Psoas muscle (tissue), 8 donors: ENCODE measurements at places on chromosomes 16 and 17. TPM values are rescaled to one million over a fixed set of nuclear protein-coding genes. Genes with fewer than 3 reads are reported as not detected.

The EME1 gene
- polyA plus RNA-seq, result 0.39 TPM

- no peak overlapping the region for H3K27ac ChIP-seq
- H3K36me3 ChIP-seq, result no peaks in the 10 kb centered on the region
- DNase-seq, result peak; percentile 36
- no peaks in the 10 kb centered on the region for H3K4me1 ChIP-seq
These were observed 77.0 kb downstream of the MYH13 start for GRCh38 chr17:10295728-10296343.

DNA sequence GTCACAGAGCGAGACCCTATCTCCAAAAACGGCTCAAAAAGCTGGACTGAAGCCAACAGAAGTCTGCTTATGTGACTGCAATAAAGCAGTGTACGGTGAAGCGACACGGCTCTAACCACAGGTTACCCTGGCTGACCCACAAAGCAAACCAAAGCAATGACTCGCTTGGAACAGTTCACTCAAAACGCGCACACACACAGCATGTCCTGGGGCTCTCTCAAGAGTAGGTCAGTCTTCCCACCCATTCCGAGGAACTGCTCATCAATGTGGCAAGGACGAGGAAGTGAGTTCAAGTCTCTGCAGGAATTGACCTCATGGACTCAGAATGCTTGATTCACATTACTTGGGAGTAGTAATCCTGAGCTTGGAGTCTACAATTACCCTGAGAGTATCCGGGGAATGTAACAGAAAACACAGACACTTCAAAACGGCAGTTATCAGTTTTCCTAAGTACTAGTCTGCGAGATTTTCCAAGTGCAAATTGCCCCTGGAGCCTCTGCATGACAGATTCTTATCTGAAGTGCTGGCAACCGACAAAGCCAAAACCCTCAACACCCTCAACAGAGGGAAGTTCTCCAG lies 25.4 kb downstream of the PELP1 start:
- H3K4me1 ChIP-seq, result no peaks in the 10 kb centered on the region
- peaks cover 95% of the 10 kb centered on the region for H3K36me3 ChIP-seq
- H3K27me3 ChIP-seq, result no peaks in the 10 kb centered on the region
- H3K4me3 ChIP-seq, result no peak overlapping the region

- H3K36me3 ChIP-seq, result no peaks in the 10 kb centered on the region
- DNase-seq, result no peak
- H3K4me1 ChIP-seq, result no peaks in the 10 kb centered on the region
- H3K27me3 ChIP-seq, result peaks cover 8% of the 10 kb centered on the region
- no peak overlapping the region for H3K27ac ChIP-seq
These were observed 10.4 kb downstream of the CHD9NB start for GRCh38 chr16:53042235-53042701.

DNA sequence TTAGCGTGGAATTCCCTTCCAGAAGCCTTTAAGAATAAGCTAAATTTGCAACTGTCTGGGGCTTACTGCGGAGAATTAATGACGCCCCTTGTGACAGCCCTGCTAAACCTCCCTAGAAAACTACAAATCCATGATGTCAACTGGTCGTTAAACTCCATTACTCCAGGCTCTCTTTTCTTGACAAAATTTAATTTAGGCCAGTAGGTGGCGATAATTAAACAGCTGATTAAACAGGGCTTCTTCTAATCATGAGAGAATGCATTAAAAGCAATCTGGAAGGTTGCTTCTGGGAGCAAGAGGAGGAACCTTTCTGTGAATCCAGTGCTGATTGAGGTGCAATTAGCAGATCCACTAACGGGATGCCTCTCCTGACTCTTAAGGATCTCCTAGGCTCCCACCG lies 8.1 kb upstream of the NLRP1 start:
- no peak overlapping the region for H3K4me3 ChIP-seq
- no peaks in the 10 kb centered on the region for H3K4me1 ChIP-seq
- no peaks in the 10 kb centered on the region for H3K36me3 ChIP-seq
- H3K27me3 ChIP-seq, result no peaks in the 10 kb centered on the region

DNA sequence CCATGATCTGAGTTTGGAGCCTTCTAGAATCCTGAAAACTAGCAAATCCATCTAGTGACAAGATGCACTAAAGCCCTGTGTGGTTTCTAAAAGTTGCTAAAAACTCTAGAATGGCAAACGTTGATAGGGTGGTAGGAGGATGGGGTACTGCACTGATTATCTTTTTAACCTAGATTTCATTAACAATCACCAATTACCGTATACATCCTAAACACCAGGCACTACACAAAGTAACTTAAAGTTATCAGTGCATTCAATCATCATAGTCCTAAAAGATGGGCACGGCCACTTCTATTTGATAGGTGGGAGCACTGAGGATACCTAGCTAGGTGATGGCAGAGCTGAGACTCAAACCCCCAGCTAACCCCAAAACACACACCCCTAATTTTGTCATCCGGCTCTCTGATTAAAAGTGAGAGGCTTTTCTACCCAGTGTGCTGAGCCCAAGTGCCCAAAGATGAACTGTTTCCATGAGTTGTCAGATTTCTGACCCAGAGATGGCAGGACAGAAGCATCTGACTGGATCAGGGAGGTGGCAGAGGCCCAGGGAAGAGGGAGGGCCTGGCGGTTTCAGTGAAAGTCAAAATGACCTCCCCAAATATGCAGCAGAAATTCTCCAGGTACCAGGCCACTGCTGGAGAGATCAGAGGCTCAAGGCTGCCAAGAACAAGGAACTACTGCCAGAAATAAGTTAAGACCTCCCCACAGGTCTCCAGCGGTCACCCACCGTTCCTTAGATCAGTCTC lies 396.8 kb downstream of the SOX9 start:
- H3K27ac ChIP-seq, result no peak overlapping the region
- DNase-seq, result no peak
- H3K4me1 ChIP-seq, result no peaks in the 10 kb centered on the region

- no peak overlapping the region for H3K4me3 ChIP-seq
- H3K4me1 ChIP-seq, result no peaks in the 10 kb centered on the region
- peaks cover 15% of the 10 kb centered on the region for H3K36me3 ChIP-seq
These were observed 13.7 kb downstream of the C16orf95 start for GRCh38 chr16:87303431-87303930.

DNA sequence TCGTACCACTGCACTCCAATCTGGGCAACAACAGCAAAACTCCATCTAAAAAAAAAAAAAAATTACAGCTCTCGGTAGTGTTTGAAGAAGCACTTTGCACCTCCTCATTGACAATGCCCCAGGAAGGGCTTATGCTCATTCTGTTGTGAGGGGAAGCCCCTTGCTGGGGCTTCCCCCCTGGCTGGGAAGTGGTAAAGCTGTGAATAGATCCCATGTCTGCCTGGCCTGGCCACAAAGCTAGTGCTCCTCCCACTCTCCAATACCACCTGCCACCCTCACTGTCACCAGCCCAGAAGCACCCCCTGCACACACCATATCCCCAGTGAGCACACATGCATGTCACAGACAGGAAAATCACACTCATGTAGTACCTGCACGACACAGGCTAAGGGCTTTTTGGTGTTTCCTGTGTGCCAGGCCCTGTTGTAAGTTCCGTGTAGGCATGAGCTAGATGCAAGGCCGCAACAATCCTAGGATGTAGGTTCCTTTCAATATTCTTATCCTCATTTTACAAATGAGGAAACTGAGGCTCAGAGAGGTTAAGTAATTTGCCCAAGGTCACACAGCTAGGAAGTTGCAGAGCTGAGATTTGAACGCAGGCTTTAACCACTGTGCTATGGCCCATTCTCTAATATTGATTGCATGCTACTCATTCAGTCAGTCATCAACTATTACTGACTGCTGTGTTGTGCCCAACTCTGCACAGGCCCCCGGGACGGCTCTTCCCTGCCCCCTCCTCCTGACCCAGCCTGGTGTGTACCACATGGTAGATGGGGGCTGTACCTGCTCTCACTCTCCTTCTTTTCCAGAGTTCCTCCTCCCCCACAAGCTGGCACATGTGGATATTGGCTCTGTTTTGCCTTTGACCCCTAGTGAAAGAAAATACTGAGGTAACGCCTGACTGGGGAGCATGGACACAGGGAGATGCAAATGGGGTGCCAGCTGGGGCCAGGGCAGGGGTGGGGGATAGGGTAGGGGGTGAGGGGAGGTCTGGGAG lies 11.9 kb upstream of the COL1A1 start:
- H3K4me3 ChIP-seq, result no peak overlapping the region
- no peak for DNase-seq

DNA sequence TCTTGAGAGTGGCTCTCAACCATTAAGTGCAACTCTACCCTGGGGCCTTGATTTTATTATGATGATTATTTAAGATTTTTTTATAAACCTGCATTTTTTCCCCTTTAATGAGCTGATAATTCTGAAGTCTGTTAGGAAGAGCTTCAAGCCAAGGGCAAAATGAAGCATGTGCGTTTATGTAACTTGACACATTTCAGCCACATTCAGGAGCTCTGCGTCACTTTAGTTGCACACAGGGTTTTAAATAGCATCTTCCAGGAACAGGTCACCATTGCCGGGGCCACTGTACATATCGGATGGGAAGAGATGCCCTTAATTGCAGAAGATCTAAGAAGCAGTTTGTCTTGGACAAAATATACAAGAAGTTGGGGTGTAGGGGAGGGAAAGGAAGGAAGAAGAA lies 89.6 kb downstream of the BMERB1 start:
- peak overlapping the region; percentile 74 for H3K27ac ChIP-seq
- DNase-seq, result no peak
- no peaks in the 10 kb centered on the region for H3K27me3 ChIP-seq
- H3K36me3 ChIP-seq, result no peaks in the 10 kb centered on the region
- no peak overlapping the region for H3K4me3 ChIP-seq
- H3K4me1 ChIP-seq, result peaks cover 30% of the 10 kb centered on the region

GRCh38 chr16:19295393-19295792 lies 9.9 kb downstream of the CLEC19A start:
- H3K4me1 ChIP-seq, result no peaks in the 10 kb centered on the region
- no peaks in the 10 kb centered on the region for H3K27me3 ChIP-seq
- no peak for DNase-seq
- no peaks in the 10 kb centered on the region for H3K36me3 ChIP-seq
- no peak overlapping the region for H3K27ac ChIP-seq

DNA sequence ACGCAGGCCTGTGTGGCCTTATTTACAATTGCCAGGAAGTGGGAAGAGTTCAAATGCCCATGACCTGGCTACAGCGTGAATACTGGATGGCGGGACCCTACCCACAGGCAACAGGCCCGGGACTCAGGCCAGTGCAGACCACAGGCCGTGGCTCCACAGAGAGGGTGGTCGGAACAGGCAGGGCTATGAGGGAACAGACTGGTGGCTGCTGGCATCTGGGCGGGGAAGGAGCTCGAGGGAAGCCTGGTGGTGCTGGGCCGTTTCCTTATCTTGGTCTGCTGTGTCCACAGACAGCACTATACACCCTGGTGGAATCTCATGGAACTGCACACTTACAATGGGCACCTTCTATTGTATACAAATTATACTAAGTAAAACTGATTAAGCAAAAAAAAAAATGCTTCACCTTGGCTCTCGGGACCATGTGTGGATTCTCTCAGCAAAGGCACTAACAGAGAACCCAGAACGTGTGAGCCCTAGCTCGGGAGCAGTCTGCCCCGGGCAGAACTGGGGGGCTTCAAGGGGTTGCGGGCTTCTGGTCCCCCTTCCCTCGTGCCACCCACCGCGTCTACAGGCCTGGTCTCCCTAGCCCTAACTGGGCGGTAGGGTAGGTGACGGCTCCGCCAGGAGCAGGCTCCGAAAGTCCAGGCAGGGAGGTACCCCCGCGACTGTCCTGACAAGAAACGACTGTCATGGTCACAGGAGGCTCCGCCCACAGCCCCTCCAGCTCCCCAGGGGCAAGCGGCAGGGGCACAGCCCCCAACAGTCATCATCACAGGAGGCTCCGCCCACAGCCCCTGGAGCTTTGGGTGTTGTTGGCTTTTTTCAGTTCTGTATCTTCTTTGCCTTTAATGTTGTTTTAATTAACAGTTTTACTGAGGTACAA lies 21.8 kb downstream of the CEP131 start:
- H3K27me3 ChIP-seq, result no peaks in the 10 kb centered on the region
- no peak overlapping the region for H3K27ac ChIP-seq
- H3K4me1 ChIP-seq, result no peaks in the 10 kb centered on the region
- H3K4me3 ChIP-seq, result no peak overlapping the region
